ENCODE measurements at places on chromosomes 6 and 20.

DNA sequence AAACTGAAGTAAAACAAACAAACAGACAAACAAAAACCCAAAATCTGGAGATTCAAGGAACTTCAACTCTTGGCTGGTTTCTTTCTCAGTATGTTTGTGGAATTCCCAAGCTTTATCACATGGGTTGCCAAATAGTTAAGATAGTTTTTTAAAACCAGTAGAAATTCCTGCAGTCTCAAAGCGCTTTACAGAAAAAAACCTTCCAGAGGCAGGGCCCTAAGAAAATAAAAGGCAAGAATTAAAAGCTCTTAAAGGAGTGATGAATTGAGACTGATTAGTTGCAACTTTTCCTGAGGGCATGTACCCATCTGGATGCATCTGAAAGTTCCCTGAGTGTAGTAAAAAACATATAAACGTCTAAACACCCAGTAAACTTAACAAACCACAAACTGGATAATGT, 25.9 kb upstream of the PTCHD4 start:
- H3K36me3 ChIP-seq = no peaks in the 10 kb centered on the region
- H3K27me3 ChIP-seq = no peaks in the 10 kb centered on the region
- H3K4me1 ChIP-seq = no peaks in the 10 kb centered on the region
- no peak overlapping the region for H3K4me3 ChIP-seq

GRCh38 chr20:39290575-39290974, 328.4 kb downstream of the DHX35 start:
- H3K27ac ChIP-seq = no peak overlapping the region
- H3K4me3 ChIP-seq = no peak overlapping the region
- peaks cover 9% of the 10 kb centered on the region for H3K27me3 ChIP-seq
- no peak for DNase-seq

DNA sequence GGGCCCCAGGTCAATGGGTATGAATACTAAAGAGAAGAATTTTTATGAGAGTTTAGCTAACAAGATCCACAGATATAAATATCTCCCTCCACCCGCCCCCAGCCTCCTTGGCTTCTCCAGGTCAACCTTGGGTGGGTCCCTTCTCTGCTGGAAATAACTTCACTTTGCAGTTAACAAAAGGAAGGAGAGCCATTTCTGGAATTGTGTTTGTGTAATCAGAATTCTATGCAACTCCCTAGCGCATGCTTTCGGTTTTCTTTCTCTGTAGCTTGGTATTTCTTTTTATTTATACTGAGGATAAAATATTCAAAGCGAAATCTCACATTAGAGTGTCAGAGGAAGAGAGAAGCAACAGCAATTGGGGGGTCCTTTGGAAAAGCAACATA, 27.1 kb downstream of the RIPOR2 start:
- H3K36me3 ChIP-seq = peaks cover 39% of the 10 kb centered on the region
- peak overlapping the region; percentile 99 for H3K27ac ChIP-seq
- peaks cover 98% of the 10 kb centered on the region for H3K4me1 ChIP-seq
- H3K4me3 ChIP-seq = peak overlapping the region; percentile 94
- H3K27me3 ChIP-seq = no peaks in the 10 kb centered on the region
- DNase-seq = no peak

DNA sequence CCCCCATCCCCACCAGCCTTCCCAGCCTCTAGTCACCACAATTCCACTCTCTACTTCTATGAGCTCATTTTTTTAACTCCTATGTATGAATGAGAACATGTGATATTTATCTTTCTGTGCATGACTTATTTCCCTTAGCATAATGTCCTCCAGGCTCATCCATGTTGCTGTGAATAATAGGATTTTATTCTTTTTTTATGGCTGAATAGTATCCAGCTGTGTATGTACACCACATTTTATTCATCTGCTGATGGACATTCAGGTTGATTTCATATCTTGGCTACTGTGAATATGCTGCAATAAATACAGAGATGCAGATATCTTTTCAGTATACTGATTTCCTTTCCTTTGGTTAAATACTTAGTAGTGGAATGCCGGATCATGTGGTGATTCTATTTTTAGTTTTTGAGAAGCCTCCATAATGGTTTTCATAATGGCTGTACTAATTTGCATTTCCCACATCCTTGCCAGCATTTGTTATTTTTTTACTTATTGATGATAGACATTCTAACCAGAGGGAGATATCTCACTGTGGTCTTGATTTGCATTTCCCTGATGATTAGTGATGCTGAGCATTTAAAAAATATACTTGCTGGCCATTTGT, 194.9 kb downstream of the PACRG start:
- no peak overlapping the region for H3K4me3 ChIP-seq
- no peaks in the 10 kb centered on the region for H3K27me3 ChIP-seq
- no peak for DNase-seq
- H3K4me1 ChIP-seq = no peaks in the 10 kb centered on the region
- no peak overlapping the region for H3K27ac ChIP-seq

DNA sequence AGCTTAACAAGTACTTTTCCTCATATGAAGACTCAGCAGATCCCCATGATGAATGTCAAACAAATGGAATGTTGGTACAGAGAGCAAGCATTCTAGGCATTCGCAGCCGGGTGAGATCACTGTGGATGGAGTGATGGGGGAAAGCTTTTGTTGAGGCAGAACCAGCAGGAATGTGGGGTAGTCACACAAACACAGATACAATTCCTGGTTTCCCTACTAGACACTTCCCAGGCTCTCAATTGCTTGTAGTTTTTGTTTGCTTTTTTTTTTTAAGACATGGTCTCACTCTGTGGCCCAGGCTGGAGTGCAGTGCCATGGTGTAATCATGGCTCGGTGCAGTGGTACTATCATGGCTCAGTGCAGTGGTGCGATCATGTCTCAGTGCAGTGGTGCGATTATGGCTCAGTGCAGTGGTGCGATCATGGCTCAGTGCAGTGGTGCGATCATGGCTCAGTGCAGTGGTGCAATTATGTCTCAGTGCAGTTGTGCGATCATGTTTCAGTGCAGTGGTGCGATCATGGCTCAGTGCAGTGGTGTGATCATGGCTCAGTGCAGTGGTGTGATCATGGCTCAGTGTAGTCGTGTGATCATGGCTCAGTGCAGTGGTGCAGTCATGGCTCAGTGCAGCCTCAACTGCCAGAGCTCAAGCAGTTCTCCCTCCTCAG, 15.4 kb upstream of the IER3 start:
- peak overlapping the region; percentile 70 for H3K4me3 ChIP-seq
- no peak overlapping the region for H3K27ac ChIP-seq
- no peak for DNase-seq
